NCI-H1105 treated with DMSO at 0.1 percent for 48 hours (cell line): ENCODE measurements at places on chromosomes 1 and 21.

GRCh38 chr21:29133796-29134195 is 3.4 kb downstream of the MAP3K7CL start:
- DNase-seq = no peak

DNA sequence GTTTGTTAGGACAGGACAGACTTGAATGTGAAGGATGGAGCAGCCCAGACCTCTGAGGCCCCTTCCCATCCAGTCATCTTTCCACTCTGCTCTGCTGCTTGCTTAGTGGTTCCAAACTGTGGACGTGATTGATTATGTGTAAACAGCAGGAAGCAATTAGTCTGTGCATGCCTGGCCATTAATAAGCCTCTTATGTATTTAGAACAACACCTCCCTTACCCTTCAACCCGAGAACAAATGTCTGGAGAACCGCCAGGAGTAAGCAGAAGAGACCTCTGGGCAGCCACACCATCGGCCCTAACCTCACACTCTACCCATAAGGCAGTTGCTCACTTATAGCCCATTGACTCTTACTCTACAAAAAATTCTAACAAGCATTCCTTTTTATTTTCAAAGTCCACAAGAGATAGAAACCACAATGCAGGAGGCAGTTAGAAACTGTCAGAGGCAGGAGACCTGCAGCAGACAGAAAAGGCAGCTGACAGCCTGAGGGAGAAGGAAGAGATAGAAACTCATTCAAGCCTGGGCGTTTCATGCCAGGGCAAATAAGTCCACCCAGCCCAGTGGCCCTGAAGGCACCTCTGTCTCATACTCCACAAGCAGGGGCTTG is 5.8 kb upstream of the EPHA8 start:
- peak; percentile 93 for DNase-seq

- no peak for DNase-seq
These were observed 845.6 kb downstream of the ADGRL2 start for GRCh38 chr1:82646336-82646735.

- no peak for DNase-seq
These were observed 243.4 kb downstream of the RHOU start for GRCh38 chr1:228978484-228979324.

GRCh38 chr1:67169932-67170331 is 3.7 kb downstream of the IL23R start:
- no peak for DNase-seq

DNA sequence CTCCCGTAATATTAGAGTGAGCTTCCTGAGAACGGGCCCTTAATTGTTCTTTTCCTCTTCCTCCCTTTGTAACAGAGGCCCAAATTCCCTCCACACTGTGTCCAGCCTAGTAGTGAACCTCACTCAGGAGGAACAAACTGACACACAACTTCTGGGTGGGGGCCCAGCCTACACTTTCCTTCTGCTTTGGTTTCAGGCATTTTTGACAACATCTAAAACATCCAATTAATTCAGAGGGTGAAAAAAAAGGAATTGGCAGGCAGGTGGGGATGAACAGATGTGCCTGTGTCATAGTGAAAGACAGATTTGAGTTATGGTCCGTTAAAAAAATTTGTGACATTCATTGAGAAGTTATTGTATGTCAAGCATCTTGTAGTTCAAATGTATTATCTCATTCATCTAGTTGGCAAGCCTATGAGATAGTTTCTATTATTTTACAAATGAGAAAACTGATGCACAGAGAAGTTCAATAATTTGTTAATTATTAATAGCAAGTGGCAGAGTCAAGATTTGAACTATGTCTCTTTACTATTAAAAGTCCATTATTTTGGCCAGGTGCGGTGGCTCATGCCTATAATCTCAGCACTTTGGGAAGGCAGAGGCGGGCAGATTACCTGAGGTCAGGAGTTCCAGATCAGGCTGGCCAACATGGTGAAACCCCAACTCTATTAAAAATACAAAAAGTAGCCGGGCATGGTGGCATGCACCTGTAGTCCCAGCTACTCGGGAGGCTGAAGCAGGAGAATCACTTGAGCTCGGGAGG is 41.6 kb upstream of the LRIG2 start:
- no peak for DNase-seq

DNA sequence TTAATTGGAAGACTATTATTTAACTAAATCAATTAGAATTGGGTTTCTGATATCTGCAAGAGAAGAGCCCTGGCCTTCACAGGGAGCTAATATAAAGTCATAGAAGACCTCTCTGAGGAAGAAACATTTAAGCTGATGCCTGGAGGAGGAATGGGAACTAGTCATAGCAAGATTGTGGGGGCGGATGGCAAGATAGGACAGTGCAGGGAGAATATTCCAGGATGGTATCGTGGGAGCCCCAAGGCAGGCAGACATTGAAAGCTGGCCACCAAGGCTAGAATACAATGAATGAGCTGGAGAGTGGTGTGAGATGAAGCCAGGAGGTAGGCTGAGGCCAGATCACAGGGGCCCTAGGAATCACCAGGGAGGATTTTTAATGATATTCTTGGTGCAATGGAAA is 20.8 kb upstream of the MYSM1 start:
- DNase-seq = no peak

- DNase-seq = no peak
These were observed 2.5 kb downstream of the AGL start for GRCh38 chr1:99852648-99853047.

GRCh38 chr21:45989355-45990048 is 7.9 kb downstream of the COL6A1 start:
- DNase-seq = no peak

DNA sequence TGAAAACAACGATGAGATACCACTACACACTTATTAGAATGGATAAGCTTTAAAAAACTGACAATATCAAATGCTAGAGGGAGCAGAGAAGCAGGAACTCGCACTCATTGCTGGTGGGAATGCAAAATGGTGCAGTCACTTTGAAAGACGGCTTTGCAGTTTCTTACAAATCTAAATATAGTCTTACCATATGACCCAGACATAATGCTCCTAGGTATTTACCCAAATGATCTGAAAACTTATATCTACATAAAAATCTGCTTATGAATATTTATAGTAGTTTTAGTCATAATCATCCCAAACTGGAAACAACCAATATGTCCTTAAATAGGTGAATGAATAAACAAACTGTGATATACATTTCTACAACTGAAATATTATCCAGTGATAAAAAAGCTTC is 430.9 kb downstream of the MATN1 start:
- no peak for DNase-seq

DNA sequence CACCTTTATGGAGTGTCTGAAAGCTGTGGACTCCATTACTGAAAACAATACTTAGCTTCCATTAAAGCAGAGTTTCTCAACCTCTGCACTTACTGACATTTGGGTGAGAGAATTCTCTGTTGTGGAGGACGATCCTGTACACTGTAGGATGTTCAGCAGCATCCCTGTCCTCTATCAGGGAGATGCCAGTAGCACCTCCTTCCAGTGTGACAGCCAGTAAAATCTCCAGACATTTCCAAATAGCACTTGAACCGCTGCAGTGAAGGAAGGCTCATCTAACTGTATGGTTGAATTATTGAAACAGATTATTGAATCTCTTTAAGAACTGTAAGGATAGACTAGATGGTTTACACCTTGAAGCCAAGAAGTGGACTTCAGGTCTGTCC is 3.1 kb downstream of the PRDM2 start:
- DNase-seq = no peak

DNA sequence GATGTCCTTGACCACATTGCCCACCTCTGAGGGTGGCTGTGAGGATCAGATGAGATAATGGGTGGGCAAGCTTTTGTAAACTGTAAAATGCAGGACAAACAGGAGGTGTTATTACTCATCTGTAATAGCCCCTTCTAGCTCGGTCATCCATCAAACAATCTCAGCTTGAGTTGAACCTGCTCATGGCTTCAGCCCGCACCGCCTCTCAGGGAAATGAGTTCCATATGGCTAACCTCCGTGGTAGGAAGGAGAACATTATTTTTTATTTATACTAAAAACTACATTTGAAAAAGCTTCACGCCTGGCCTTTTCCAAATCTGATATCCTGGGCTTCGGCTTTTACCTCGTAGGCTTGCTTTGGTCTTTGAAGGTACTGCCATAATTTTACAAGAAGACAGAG is 116.2 kb upstream of the USP24 start:
- no peak for DNase-seq

- no peak for DNase-seq
These were observed 21.3 kb downstream of the DENND2C start for GRCh38 chr1:114648503-114648902.

GRCh38 chr1:106536741-106537140 is 519.7 kb upstream of the PRMT6 start:
- DNase-seq = no peak

DNA sequence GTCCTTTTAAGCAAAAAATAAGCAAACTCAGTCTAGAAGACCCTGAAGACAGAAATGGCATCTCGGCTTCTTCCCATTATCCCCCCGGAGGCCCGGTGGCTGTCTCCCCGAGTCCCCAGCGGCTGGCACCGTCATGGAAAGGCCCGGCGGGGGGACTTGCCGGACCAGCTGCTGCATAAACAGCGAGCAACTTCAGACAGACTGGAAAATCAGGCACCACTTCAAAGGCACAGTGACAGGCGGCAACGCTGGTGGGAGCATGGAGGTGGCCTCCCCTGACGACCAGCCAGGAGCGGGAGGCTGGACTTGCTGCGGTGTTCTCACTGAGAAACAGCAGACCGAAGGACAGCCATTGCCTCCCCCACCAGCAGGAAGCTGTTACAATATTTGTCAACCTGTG is 18.4 kb upstream of the C1QA start:
- no peak for DNase-seq

DNA sequence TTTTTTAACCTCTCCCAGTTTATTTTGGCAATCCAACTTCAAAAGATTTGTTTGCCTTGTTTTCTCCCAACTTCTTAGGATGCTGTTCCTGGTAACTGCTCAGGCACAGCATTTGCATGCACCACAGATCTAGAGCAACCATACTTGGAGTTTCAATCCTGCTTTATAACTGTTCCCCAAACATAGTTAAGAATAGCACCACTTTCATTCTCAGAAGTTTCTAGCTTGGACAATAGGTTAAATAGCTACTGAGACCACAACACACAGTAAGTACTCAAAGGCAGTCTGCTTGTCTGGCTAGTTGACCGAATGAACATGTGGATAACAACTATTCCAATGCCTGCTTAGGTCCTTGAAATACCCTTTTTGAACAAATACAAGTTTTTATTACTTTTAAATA is 76.8 kb downstream of the FOXJ3 start:
- DNase-seq = no peak
